ENCODE measurements at places on chromosomes 6 and 20.

DNA sequence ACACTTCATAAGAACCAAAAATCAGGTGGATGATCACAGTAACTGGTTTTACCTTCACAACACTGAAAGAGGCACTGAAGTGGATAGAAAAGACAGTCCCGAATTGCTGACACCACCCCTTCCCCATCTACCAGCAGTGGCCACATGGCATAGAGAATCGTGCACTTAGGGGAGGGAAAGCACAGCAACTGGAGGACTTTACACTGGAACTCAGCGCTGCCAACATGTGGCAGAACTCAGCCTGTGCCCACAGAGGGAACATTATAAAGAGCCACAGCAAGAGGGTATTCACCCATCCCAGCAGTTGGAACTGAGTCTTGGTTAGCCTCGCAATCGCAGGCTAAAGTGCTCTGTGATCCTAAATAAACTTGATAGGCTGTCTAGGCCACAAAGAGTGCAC lies 6.5 kb upstream of the KIAA1586 start:
- DNase-seq, result no peak

GRCh38 chr6:134735461-134735860 lies 214.4 kb downstream of the ALDH8A1 start:
- DNase-seq, result no peak

- DNase-seq, result no peak
These were observed 49.3 kb downstream of the KCTD20 start for GRCh38 chr6:36492092-36492491.

DNA sequence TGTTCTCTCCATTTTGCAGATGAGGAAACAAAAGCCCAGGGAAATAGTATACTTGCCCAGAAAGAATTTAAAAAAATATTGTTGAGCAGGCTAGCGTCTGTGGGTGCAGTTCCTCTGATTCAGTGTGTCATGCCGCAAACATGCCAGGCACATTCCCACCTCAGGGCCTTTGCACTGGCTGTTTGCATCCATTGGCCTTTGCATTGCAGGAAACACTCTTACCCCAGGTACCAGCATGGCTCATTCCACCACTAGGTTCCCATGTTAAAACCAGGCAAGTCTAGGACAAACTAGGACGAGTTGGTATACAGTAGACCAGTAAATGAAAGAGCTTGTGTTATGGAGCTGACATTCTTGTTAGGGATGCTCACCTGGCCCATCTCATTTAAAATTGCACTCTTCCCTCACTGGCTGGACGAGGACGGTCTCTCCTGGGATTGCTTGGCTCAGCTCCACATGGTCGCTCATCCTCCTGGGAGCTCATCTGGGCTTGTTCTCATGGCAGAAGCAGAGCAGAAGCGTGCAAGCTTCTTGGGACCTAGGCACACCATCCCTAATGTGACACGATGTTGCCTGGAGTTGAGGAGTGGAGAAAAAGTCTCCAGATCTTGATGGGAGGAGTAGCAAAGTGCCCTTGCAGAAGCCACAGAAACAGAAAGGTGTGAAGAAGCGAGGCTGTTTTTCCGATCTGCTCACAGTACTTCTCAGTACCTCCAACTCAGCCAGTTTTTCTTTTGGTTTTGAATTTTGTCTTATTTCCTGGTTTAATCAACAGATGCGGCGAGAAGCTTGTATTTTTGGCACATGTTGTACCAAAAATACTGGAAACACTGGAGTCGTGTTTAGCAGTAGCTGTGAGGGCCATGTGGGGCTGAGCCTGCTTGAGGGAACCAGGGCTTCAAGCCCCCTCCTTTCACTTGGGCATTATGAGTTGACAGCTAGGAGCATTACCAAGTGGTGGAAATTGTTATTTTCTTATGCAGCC lies 13.9 kb downstream of the ZNF831 start:
- no peak for DNase-seq
